ENCODE measurements at places on chromosomes 12 and 14.

GRCh38 chr14:66680216-66680615 lies 172.3 kb downstream of the GPHN start:
- DNase-seq, result no peak

- no peak for DNase-seq
These were observed 59.0 kb downstream of the CACNA1C start for GRCh38 chr12:2111826-2112225.

DNA sequence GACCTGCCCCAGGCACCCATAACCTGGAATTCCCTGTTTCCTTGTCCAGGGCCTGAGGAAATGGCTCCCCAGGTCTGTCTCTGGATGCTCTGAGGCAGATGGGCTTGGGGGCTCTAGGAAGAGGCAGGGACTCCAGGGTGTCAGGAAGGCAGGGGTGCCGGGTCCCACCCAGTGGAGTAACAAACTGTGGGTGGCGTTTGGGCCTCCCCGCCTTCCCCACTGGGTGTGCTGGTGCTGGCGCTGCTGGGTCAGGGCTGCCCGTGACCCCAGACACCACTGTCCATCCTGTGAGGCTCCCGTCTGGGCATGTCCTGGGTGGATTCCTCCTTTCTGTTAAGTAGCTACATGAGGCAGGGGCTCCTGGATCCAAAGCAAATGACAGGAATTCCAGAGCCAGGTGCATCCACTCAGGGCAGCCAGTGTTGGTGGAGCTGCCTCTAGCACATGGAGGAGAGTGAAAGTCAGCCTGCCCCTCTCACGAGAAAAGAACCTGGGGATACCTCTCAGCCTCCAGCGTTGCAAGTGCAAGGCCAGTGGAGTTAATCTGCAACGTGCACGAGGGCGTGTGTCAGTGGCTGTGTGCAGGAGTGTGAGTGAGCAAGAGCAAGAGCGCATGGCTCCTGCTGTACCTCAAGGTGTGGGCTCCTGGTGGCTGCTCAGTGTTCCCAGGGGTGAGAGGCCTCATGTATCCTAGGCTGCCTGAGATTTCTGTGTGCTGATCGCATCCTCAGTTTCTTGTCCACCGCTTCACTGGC lies 403.1 kb downstream of the TMEM121 start:
- DNase-seq, result no peak

- peak; percentile 9 for DNase-seq
These were observed 774 bp upstream of the MANSC4 start for GRCh38 chr12:27780612-27781408.

DNA sequence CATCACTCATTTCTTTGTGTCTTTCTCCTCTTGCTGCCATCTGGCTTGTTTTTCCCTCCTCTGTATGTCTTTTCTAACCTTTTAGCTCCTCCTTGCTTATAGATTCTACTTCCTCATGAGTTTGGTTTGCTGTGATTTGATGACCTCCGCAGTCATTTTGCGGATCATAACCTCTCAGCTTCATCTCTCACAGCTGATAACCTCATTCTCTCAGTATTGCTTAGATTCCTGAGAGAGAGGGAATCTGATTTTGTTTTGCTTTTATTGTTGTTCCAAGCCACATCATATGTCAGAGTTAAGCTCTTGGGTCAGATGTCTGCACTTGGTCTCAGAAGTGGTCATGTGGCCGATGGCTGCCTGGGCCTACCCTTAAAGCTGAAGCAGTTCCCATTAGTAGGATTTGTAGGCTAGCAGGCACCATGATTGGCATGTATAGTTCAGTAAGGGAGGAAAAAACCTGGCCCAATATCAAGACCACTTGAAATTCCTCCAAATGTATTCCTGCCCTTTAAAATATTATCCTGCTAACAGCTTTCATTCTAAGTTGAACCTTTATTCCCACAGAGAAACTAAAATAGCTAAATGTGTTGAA lies 13.5 kb downstream of the ZNF664 start:
- no peak for DNase-seq

GRCh38 chr12:71014180-71014785 lies 93.7 kb upstream of the PTPRR start:
- DNase-seq, result no peak

DNA sequence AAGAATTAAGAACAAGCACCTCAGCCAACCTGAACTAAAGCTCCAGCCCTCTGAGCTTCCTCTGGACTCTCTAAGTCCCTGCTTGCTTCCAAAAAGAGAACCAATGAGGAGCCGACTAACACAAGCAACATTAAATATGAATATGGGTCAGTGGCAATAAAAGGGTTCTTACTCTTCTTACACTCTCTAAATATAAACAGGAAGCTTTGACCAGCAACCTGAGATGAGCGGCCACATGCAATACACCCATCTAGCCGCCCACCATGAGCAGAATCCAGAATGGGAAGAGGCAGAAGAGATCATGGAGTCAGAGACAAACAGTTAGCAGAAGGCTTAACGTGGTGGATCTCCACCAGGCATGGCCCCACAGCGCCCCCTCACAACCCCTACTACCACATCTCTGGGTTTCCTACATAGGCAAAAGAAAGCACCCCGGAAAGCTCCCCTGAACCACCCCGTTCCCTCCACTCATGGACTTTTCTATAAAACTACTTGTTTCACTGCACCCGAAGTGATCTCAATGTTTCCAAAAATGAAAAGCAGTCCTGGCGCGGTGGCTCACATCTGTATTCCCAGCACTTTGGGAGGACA lies 59.4 kb downstream of the TTC7B start:
- DNase-seq, result no peak

- no peak for DNase-seq
These were observed 78.4 kb downstream of the NTF3 start for GRCh38 chr12:5510251-5510805.

DNA sequence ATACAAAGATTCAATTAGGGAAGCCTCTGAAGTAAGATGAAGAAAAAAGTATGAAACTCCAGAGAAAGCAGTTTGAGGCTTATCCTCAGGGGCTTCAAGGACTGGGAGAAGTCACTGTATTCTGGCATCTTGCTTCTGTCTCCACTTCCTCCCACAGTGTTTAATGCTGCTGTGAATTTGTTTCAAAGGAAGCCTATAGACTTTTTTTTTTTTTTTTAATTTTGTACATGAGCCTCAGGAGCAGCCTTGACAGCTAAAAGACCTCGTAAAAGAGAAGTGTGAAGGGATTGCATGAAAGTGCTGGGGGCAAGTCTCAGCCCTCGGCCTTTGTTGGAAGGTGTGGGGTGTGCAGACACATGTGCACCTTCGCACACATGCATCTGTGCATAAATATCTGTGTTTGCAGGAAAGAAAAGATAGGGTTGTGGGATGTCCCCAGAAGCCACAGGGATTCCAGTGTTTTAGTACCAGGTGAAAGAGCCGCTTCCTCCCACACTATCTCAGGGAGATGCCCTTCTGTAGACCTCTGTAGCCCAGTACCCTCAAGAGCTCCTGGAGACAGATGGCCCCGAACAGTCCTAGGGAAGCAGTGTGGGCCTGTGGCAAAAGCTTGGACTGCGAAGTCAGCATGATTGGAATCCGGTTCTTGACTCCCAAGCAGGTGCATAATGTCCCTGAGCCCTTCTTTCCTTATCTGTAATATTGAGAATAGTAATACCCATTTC lies 193.5 kb upstream of the BCL2L14 start:
- no peak for DNase-seq

DNA sequence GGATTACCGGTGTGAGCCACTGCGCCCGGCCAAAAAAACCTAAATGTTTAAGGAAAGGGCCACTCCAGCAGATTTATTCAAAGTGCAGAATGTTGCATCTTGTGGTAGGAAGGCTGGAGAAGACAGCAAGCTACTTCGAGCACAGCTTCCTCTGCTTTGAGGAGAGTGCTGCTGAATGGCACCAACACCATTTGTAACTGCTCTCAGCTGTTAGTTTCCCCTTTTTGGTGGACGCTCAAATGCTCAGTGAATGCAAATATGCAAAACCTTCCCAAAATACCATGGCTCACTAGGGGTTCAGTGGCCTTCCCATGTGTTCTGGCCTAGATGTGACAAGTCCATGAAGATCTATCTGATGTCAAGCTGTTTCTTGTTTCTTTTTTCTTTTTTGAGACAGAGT lies 2.9 kb upstream of the TDRD9 start:
- no peak for DNase-seq
